ENCODE measurements at places on chromosomes 2 and 18.

DNA sequence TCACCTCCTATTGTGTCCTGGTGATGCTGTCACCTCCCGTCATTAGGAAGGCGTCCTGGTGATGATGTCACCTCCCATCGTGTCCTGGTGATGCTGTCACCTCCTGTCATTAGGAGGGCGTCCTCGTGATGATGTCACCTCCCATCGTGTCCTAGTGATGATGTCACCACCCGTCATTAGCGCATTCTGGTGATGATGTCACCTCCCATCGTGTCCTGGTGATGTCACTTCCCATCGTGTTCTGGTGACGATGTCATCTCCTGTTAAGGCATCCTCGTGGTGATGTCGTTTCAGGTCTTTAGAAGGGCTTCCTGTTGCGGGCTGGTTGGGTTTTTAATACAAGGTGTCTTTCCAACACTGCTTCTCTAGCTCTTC lies 40.7 kb downstream of the CTDP1 start:
- no peak for DNase-seq

GRCh38 chr2:54586062-54586461 lies 129.9 kb downstream of the SPTBN1 start:
- no peak for DNase-seq

DNA sequence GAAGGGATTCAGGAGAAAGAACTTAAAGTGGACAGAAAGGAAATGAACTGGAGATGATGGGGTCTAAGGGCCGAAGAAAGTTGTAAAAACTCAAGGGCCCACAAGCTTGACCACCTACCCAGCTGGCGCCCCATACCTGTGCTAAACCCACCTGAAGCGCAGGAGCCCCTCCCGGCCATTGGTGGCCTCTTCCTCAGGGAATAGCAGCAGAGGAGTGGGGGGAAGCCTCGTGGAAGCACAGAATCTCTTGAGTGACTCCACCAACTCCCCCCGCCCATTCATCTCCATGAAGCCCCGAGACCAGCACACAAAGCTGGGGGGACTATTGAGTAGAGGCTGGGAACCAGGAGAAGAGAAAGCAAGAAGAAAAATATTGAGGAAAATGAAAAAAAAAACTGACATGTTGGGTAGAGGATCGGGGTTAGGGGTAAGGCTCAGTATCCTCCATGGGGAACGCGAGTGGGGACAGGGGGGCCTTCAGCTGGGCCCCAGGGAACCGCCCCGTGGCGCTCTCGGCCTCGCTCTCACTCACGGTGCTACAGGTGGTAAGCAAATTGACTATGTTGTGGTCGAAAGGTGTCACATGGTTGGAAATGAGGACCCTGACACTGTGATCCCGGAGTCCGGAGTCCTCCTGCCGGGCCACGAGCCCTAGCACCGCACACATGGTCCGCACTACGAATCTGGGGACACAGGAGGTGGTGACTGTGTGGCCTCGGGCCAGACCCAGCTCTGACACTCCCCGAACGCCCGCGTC lies 728 bp downstream of the AUP1 start:
- no peak for DNase-seq

DNA sequence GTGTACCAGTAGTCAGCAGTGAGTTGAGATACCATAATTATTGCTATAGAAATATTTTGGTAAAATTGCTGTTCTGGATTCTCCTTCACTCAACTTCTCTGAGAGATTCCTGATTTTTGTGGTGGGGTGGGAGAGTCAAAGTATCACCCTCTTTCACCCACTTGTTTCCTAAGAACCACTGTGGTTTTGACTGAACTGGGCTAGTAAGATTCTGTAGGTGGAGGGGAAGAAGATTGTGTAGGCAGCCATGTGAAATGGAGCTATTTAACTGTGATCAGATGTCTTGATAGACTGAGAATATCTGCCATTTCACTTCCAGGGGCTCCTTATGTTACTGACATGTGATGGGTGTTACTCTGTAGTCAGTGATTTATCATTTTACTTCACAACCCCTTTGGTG lies 45.3 kb downstream of the BIRC6 start:
- DNase-seq: no peak

DNA sequence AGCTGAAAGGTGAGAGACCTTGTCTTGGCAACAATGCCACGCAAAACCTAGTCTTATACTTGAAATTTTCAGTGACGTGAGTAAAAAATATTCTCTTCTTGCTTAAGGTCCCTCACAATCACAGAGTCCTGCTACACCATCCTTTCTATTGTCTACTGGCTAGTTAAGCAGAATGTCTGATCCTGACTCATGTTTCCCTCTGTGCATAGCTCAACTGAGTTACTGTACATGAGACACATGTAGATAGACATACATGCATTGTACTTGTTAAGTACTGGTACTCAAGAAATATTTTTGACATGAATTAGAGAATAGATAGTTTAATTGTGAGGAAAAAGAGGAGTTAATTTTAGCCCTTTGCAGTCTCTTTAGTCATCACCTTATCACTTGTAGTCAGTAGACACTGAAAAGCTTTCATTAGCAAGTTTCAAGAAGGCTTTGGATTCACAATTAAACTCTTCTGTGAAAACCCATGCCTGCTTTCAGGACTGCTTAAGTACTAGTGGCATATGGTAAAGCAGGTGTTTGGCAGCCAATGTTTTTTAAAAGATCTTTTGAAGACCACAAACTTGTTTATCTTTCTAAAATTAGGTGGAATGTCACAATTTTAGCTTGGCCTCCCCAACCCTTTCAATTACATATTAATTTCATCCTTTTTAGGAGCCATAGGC lies 158.7 kb upstream of the CCDC150 start:
- no peak for DNase-seq

- no peak for DNase-seq
These were observed 75.3 kb downstream of the STPG4 start for GRCh38 chr2:47079515-47080412.

DNA sequence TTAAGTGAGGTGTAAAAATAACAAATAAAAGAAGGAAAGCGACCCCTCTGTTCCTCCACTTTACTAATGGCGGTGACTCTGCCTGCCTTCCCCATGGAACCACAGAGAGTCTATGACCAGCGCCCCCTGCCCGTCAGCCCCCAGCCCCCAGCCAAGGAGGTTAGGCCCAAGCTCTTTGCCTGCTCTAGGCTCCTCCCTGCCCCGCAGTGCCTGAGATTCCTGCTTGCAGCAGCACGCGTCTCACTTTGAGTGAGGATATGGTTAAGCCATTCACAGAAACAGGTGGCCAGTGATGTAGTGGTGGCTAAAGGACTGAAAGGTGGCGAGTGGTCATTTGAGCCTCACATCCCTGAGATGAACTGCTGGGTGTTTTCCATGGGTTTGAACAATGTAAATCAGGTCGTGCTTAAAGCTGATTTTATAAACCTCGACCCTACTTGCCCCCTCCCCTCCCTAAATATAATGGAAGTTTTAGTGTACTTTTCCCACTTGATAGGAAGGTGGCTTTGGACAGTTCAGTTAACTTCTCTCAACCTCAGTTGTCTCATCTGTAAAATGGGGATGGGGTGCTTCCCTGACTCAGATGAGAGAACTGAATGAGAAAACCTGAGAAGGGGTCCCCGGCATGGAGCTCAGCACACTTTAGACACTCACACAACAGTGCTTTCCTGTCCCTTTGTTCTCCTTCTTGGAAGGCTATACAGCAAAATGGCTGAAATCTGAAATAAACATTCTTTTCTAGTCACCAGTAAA lies 46.5 kb downstream of the IL1RL2 start:
- no peak for DNase-seq

- no peak for DNase-seq
These were observed 18.8 kb upstream of the FN1 start for GRCh38 chr2:215454519-215455246.

DNA sequence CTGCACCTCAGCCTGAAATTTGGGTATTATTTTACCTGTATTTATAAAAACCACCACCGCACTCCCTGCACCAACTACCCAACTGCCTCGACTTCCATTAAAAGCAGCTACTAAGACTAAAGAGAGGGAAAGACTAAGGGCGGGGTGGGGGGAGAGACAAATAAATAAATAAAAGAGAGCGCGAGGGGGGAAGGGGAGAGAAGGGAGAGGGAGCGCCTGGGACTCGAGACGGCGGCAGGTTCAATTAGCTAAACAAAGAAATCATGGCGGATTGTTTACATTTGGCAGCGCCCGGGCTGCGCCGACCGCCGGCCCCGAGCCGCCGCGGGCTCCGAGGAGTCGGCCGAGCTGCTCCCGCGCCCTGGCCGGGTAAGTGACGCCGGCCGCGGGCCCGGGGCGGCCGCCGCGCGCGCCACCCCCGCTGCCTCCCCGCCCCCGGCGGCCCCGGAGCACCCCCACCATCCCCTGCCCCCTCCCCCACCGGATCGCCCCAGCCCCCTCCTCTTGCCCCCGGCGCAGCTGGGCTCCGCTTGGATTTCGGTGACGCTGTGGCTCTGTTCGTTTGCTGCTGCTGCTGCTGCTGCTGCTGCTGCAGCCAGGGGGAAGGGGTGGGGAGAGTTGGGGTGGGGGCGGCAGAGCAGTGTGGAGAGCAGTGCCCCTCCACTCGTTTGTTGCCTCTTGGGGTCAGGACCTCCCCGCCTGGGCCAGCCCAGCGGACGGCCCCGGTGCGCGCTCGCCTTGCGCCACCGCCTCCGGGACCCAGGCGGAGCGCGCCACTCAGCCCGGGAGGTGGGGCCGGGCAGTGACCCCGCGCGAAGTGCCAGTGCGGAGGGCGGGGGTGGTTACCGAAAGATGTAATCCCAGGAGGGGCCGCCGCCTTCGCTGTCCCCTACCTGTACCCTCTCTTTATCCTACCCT lies 187.2 kb upstream of the FANCL start:
- DNase-seq: no peak

GRCh38 chr2:15923597-15923996 lies 16.8 kb upstream of the MYCN start:
- DNase-seq: no peak

DNA sequence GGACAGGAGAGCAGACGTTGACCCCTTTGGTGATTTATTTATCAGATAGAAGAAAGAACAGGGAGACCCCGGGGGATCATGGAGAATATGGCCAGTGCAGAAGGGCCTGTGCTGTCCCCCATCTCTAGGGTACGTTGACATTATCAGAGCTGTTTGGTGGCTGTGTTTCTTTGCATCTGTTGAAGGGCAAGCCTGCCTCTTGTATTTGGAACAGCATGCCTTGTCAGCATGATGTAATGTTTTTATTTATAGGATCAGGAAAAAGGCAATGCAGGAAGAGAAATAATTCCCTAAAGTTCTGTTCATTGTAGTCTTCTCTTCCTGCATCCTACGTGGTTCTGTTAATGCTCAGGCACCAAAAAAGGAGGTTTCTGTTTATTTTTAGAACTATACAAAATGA lies 49.8 kb upstream of the CABYR start:
- no peak for DNase-seq

GRCh38 chr2:62054029-62054791 lies 141.7 kb upstream of the B3GNT2 start:
- no peak for DNase-seq

DNA sequence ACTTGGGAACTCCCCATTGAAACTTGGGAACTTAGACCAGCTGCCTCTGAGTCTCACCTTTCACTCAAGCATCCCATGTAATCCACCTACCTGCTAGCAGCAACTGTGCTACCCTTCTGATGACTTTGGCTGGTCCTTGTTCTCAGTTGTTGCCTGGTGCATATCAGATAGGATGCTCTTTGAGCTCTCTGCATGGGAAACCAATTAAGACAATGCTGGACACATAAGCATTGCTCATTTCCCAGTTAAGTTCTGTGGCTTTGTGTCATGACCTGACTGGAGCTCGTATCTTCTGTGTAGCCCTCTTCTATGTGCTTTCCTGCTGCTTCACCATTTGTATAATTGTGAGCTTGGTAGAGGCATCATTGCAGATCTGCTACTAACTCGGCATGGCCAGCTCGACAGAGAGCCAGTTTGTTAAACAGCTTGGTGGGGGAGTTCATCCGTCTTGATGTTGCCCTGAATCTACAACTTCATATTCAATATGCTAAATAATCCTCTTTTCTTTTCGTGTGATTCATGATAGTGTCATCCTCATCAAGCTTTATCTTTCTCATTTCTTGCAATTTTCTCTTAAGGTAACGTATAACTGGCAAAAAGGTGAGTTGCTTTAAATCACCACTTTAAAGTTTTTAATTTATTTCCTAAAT lies 447.5 kb upstream of the SLC14A2 start:
- no peak for DNase-seq

DNA sequence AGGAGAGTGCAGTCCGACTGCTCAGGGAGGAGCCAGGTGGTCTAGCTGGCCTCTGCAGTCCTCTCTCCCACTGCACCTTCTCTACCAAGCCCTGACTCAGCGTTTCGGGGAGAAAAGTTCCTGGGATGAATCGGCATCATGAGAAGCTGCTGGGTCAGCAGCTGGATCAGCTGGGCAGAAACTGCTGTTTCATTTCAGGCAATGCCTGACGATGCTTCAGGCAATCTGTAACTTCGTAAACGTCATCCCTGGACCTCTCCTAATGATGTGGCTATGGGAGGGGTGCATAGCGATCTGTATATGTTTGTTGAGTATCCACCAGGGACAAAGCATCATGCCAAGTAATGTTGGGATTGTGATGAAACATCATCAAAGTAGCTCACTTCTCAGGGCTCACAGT lies 20.7 kb downstream of the LIPG start:
- DNase-seq: no peak

GRCh38 chr2:166957686-166958085 lies 69.4 kb downstream of the XIRP2 start:
- no peak for DNase-seq

GRCh38 chr2:170155723-170156253 lies 22.2 kb upstream of the MYO3B start:
- DNase-seq: no peak

DNA sequence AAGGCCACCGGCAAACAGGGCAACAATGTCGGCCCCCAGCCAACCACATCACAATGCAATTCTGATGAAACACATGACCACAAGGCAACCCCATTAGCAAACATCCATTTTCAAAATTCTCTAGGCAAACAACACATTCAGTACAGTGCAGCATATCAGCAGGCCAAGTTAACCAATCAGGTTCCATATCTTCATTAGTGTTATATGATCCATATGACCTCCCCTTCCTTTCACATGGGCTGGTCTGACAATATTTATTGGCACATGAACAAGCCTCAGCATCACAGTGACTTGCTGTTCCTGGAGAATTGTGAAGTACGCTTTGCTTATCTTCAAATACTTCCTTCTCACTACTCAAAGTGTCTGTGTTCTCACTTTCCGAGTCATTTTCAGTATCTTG lies 19.8 kb downstream of the RNF103 start:
- no peak for DNase-seq

- DNase-seq: no peak
These were observed 766.4 kb upstream of the ID2 start for GRCh38 chr2:7915302-7916091.

GRCh38 chr18:27428716-27429475 lies 243.8 kb upstream of the CHST9 start:
- DNase-seq: no peak

- no peak for DNase-seq
These were observed 61.3 kb downstream of the ALPK2 start for GRCh38 chr18:58567453-58568196.

DNA sequence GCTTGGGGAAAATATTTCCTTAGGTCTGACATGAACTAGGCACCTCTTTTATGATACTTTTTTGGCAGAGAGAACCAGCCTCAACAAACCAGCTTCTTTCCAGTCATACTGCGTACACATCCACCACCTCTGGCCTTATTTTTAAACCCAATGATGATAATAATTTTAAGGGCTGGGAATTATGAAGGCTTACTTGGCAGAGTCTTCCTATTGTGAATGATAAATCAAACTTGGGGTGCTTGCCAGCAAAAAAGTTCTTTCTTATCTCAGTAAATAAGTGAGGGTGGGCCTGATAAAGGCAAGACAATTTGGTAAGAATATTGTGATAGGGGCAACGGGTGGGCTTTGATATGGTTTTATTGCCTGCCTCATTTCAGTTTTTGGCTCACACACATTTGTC lies 1230.2 kb upstream of the ZEB2 start:
- DNase-seq: no peak

- no peak for DNase-seq
These were observed 136.4 kb upstream of the COPS8 start for GRCh38 chr2:236949089-236949905.

All from effector CD8-positive, alpha-beta T cell (primary cell).